Amygdala (tissue), 56 donors: ENCODE measurements at places on chromosomes 5 and 9.

GRCh38 chr5:57816108-57816507 is 333.5 kb upstream of the ACTBL2 start:
- no peak for DNase-seq

- no peak for DNase-seq
Measured at GRCh38 chr9:29439961-29440360, 1866.7 kb upstream of the C9orf72 start.

GRCh38 chr9:93601666-93602065 is 25.3 kb downstream of the PHF2 start:
- no peak for DNase-seq

DNA sequence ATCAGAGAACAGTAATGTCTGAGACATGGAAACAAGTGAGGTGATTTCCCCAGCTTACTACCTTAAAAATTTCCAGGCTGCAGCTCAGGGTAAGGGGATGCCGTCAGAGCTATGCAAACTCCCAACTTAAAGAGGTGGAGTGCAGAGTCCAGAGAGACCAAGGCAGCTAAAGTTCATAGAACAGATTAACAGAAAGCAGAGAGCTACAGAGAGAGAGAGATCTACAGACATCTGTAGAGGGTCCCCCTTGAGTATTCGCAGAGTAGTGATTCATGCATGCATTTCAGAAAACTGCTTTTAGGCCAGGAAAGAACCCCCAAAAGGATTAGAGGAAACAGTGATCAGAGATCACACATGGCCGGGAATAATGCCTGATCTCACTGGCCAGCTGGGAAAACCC is 306.2 kb upstream of the PUM3 start:
- DNase-seq: no peak

DNA sequence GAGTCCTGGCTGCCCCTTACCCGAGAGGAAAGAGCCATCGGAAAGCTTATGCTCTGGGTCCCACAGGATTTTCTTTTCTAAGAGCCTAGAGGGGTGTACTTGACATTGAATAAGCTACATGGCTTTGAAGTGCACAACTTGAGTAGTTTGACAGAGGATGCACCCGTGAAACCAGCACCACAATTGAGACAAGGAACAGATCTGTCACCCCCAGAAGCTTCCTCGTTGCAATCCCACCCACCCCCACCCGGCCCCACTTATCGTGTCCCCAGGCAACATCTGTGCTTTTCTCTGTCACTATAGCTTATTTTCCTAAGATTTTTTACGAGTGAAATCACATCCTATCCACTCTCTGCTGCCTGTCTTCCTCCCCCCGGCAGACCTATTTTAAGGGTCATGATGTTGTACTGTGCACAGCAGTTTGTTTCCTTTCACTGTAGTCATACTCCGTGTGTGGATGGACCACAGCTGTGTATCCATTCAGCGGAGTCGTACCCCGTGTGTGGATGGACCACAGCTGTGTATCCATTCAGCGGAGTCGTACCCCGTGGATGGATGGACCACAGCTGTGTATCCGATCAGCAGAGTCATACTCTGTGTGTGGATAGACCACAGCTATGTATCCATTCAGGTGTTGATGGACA is 8.8 kb upstream of the FCN2 start:
- DNase-seq: no peak

DNA sequence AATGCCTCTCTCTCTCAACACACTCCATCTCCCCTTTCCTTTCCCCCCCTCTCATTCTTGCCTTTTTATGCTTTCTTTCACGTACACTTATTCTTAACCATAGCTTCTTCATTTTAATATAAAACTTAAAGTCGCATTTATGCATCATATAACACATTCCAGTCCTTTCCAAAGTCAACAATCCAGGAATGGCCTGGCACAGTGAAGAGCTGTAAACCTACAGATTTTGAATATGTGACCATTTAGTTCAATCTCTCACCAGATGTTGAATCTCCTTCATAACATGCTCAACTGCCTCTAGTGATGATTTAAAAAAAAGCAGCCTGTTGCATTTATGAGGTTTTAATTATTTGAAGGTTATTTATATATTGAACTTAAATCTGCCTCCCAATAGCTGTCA is 186.2 kb upstream of the GRAMD2B start:
- DNase-seq: no peak

GRCh38 chr9:6887051-6887450 is 129.3 kb downstream of the KDM4C start:
- no peak for DNase-seq

GRCh38 chr5:1763548-1763911 is 36.1 kb downstream of the MRPL36 start:
- no peak for DNase-seq

GRCh38 chr9:93295456-93296076 is 111.6 kb downstream of the WNK2 start:
- DNase-seq: no peak

GRCh38 chr9:91407580-91408318 is 15.9 kb downstream of the NFIL3 start:
- no peak for DNase-seq

DNA sequence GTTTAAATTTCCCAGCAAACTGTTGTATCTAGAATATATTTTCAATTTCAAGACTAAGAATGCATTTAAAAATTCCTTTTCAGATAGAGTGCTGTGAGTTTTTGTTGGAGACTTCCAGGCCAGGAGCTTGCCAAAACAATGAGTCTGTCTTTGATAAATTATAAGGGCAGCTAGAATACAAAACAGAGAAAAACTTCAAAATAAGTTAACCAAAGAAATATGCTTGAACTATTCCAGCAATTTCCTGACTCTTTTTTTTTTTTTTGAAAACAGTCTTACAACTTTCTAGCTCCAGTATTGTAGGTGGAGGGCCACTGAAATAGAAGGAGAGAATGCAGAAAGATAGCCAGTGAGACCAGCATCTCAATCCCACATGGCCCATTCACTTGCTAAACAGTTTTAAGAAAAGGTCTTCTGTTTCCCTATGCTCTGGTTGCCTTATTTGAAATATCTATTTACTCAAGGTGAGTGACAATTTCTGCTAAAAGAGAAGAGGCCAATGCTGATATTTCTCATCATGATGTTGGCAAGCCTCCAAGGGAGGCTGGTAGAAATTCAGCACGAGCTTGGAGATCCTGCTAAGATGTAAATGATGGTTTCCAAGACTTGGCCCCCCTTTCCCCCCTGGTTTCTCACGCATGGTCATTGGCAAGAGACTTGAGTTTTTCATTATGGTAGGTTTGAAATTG is 103.2 kb downstream of the USP20 start:
- no peak for DNase-seq

DNA sequence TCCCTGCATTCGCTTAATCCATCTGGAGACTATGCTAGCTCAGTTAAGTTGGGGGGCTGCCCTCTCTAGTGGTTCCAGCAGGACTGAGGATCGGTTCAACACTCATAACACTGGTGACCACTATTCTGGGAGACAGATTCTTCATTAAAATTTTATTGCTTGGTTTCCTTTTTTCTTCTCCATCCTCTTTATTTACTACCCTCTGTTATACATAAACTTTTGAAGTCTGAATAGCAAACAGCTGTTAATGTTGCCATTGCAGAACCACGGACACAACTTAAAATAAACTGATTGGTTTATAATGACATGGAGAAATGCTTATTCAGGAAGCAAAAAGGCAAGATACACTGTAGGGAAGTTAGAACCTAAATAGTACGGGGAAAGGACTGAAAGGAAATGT is 22.1 kb downstream of the IQGAP2 start:
- DNase-seq: no peak

DNA sequence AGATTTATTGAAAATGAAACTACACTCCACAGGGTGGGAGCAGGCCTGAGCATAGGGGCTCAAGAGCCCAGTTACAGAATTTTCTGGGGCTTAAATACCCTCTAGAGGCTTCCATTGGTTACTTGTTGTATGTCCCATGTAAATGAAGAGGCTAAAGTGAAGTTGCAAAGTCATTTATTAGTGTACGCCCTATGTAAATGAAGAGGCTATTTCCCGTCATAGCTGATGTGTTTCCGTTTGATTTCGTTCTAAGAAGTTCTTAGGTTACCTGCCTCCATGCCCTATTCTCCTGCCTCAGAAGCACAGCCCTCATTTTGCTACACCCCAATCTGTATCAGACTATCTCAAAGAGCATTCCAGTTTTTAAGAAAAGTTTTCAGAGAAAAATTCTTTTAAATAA is 107.0 kb upstream of the SLC12A2 start:
- DNase-seq: no peak

GRCh38 chr9:109118808-109119438 is 824 bp downstream of the TMEM245 start:
- DNase-seq: no peak

GRCh38 chr5:124653666-124654065 is 92.8 kb downstream of the ZNF608 start:
- no peak for DNase-seq

DNA sequence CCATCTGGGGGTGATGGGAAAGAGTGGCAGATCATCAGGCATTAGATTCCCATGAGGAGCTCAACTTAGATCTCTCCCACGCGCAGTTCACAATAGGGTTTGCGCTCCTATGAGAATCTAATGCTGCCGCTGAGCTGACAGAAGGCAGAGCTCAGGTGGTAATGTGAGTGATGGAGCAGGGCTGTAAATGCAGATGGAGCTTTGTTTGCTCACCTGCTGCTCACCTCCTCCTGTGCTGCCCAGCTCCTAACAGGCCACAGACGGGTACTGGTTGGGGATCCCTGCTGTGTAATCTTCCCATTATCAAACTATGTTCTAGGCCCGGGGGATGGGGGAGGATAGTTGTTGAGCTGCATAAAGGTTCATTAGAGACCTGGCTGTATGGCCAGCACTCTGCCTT is 58.4 kb downstream of the UGCG start:
- DNase-seq: no peak

- DNase-seq: no peak
Measured at GRCh38 chr5:68460147-68460798, 244.7 kb downstream of the PIK3R1 start.

- DNase-seq: no peak
Measured at GRCh38 chr9:122225312-122226141, 3.2 kb downstream of the LHX6 start.

GRCh38 chr9:108776920-108777639 is 78.7 kb downstream of the ACTL7B start:
- no peak for DNase-seq

- no peak for DNase-seq
Measured at GRCh38 chr5:88693071-88693932, 189.7 kb downstream of the MEF2C start.

GRCh38 chr9:21679432-21679831 is 123.0 kb upstream of the MTAP start:
- DNase-seq: no peak

DNA sequence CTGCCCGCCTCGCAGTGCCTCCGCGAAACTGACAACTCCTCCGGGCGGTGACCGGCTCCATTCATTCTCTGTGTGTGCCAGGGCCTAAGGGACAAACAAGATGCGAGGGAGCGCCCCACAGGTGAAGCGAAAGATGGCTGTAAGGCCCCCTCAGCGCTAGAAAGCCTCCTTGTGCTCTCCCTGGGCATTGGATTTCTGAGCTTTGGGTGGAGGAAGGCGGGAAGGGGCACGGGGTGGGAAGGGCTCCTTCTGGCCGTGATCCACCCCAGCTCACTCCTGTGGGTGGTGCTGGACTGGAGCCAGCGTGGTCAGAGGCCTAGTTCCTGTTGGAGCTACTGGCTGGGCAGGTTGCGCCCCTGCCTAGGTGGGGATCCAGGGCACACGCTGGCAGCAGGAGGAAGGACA is 943 bp downstream of the GALNT12 start:
- DNase-seq: no peak

DNA sequence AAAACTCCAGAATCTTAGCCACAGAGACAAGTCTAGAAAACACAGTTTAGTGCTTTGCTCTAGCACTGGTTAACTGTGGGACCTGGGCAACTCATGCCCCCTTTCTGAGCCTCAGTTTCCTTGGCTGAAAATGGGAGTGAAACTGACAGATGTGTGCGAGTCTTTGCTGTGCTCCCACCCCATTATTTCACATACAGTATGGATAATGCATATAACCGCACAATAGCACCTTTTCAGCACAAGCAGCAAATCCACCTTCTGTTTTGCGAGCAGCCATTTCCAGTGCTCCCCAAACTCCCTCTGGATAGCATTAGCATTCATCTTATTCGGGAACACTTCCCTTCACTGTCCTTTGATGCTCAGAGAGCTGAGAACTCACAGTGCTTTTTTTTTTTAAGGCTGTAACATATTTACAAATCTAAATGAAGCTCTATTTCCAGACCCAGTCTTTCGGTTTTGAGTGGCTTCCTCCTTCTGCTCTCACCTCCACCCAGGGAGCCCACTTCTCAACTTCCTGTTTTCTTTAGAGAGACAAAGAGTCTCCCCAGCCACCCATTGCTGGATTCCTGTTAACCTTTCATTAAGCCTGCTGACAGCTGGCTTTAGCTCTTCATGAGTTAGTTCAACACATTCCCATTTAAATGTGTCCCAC is 49.2 kb downstream of the TIMD4 start:
- no peak for DNase-seq
